ENCODE measurements at places on chromosomes 11 and 22.

GRCh38 chr11:65589444-65590239 lies 6.0 kb downstream of the KCNK7 start:
- DNase-seq: peak; percentile 23

GRCh38 chr22:32480238-32480637 lies 5.6 kb downstream of the FBXO7 start:
- DNase-seq: no peak

DNA sequence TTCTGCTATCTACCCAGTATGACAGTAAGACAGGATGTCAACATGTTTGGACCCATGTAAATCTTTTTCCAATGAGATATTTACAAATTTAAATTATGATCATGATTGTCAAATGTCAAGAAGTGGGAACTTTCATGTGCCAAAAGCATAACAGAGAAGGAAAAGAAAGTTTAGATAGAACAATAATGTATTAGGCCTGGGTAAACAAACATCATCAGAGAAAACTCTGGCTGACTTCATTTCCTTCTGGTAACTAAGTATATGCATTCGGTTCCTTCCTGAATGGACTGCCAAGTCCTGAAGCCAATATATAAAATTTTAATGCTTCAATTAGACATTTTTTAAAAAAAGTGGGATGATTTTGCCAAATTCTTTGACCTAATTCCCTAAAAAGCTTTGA lies 16.5 kb downstream of the RNF141 start:
- DNase-seq: no peak

DNA sequence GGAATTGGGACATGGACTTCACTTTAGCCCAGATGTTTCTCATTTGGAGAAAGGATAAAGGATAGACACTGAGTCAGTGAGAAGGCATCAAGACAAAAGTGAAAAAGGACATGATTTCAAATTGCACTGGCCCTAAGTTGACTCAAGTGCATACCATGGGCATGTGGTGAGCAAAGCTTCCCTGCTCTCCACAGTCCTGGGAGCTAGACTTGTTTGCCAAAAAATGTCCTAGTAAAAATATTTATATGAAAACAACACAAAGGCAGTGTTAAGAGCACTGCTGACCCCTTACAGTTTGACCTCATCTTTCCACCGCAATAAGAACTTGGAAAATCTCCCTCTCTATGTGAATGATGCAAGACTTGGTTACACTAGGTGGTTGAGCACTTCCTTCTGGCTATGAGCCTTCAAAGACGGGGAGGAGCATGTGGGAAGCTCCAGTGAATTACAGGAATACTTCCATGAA lies 46.5 kb upstream of the FIBIN start:
- no peak for DNase-seq

GRCh38 chr11:84541731-84542340 lies 1085.3 kb downstream of the DLG2 start:
- no peak for DNase-seq

GRCh38 chr11:84130646-84131427 lies 844.7 kb upstream of the CCDC90B start:
- no peak for DNase-seq

DNA sequence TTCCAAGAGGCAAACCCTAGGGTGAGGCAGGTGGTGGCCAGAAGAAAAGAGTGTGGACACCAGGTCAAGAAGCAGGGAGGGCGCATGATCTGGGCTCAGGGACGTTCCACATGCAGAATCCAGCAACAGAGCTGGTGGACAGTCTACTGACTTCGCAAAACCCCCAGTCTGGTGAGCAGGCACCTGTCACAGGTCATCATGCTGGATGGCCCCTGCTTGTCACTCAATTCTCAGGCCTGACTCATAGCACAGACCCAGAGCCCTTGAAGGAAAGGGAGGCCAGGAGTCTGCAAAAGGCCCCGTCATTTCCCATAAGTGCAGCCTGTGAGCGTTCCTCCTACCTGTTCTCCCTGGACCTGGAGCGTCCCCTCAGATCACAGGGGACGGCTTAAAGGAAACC lies 18.2 kb downstream of the APOL4 start:
- no peak for DNase-seq

Measured in stimulated activated CD8-positive, alpha-beta memory T cell treated with anti-CD3 and anti-CD28 coated beads, Interleukin-4, amount 100 ng/mL, for 4 hours (primary cell).